CD4-positive, alpha-beta T cell treated with Interleukin-15 for 1 hour (primary cell): ENCODE measurements at places on chromosomes 7 and 10.

DNA sequence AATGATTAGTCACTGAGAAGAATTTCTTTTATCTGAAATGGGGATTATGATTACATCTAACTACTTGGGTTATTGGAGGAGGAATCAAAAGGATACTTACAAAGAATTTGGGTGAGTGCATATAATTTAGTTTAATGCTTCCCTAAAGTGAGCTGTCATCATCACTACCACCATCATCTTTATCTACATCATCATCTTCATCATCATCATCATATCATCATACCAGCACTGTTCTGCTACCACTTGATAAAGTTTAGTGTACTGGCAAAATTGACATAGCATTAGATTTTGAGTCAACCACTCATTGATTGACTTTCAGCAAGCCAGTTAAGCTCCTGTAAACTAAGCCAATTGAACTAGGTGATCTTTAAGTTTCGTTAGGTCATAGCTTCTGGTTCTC is 245.6 kb upstream of the DKK1 start:
- no peak for DNase-seq

DNA sequence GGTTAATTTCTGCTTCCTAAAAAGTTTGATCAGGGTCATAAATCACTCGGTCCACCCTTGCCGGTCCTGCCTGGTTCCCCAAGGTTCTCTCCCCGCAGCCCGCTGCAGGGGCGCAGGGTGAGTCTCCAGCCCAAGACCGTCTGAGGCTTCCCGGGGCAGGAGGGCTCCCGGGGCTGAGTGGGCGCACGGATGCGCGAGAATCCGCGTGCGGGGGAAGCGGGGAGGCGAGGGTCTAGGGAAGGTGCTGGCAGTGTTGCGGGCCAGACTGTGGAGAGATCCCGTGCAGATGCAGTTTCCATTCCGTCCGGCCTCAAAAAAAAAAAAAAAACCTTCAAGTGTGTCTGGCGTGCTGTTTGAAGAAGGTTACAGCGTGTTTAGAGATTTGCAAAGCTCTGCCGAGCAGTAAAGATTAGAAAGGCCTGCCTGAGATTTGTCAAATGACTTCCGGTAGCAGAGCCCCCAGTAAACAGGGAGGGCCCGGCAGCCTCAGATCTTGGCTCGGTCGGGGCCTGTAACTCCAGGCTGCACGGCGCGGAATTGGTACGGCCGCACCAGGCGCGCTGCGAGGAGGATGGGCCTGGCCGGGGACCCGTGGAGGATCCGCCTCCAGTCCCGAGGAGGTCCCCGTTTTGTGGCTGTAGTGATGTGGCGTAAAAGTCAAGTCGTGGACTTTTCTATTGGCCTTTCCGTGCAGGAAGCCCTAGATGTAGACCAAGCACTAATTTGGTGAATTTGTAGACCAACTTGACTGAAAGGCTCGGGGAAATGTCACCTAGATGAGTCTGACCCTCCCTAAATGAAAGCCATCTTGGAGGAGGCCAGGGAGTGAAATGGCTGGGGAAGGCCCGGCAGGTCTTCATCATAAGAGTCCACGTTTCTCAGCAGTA is 293.2 kb upstream of the NFE2L3 start:
- no peak for DNase-seq

- DNase-seq: no peak
Measured at GRCh38 chr7:97078023-97078969, 39.2 kb upstream of the SDHAF3 start.

- no peak for DNase-seq
Measured at GRCh38 chr7:3892157-3892556, 591.1 kb downstream of the SDK1 start.

- peak; percentile 5 for DNase-seq
Measured at GRCh38 chr7:1849351-1850041, 179.4 kb downstream of the ELFN1 start.

GRCh38 chr7:28298870-28299518 is 113.3 kb upstream of the CREB5 start:
- DNase-seq: no peak

DNA sequence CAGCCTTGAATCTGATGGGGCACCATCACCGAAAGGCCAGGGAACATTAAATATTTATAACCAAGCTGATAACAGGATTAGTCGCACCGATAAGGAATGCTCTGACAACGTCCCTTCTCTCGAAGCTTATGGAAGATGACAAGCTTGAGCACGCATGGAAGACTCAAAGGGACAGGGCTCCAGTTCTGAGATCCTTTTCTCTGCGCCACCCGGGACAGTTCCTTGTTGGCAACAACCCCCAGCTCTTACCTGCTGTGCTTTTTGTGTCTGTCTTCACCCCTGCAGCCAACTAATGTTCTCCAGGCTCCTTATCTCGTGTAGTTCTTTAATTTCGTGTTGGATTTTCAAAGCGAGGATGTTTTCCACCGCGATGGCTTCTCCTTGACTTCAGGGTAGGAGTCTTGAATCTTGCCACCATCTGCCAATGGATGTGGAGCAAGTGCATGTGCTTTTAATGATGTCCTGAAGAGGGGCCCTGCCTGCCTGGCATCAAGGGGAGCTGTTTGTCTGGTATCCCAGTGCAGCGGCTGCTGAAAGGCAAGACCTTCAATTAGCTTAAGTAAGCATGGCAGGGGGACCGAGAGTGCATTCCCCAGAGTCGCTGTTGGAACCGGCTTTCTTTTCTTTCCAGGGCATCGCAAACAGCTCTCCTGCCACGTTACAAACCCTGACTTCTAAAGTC is 354 bp upstream of the FERD3L start:
- no peak for DNase-seq

DNA sequence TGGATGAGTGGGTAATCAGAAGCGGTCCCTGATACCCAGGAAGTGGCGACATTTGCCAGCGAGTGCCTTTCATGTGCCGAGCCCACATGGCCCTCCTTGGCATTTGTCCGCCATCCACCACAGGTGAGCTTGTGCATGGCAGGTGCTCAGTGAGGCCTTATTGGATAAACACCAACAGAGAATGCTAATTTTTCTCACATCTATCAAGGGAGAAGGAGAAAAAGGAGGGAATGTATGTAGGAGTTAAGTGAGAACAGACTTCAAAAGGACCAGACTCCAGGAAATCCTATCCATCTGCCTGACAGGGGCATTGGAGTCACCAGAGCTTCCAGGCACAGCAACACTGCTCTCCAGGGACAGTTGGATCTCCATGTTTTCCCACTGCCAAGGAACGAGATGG is 143.5 kb upstream of the ZMIZ1 start:
- DNase-seq: no peak

GRCh38 chr10:79983286-79983909 is 34.5 kb upstream of the SFTPD start:
- no peak for DNase-seq

- DNase-seq: no peak
Measured at GRCh38 chr10:126157189-126157588, 231.1 kb downstream of the ADAM12 start.

DNA sequence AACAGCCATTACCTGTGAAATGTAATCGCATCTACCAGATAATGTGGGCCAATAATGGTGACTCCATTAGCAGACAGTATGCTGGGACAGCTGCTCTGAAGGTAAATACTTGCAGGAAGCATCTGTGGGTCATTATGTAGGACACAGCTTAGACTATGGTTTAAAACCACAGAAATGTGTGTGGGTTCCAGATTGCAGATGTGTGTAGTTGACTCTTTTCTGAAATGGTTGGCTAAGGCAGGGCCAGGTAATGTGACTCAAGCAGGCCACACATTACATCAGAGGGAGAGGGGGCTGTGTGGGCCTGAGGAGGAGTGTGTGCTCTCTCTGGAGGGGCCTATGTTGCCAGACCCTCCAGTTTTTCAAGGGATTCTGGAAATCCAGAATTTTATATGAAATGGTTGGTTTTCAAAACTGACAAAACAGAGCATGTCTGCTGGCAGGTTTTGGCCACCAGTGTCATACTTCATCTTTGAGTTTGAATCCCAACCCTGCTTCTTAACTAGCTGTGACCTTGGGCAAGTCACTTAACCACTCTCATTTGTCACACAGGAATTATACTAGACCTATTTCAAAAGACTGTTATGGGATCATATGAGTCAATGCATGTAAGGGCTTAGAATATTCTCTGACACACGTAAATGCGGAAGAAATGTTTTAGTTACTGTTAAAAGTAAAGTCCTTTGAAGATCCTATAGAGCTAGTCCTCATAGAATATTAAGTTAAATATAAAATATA is 64.5 kb downstream of the MCMBP start:
- no peak for DNase-seq

DNA sequence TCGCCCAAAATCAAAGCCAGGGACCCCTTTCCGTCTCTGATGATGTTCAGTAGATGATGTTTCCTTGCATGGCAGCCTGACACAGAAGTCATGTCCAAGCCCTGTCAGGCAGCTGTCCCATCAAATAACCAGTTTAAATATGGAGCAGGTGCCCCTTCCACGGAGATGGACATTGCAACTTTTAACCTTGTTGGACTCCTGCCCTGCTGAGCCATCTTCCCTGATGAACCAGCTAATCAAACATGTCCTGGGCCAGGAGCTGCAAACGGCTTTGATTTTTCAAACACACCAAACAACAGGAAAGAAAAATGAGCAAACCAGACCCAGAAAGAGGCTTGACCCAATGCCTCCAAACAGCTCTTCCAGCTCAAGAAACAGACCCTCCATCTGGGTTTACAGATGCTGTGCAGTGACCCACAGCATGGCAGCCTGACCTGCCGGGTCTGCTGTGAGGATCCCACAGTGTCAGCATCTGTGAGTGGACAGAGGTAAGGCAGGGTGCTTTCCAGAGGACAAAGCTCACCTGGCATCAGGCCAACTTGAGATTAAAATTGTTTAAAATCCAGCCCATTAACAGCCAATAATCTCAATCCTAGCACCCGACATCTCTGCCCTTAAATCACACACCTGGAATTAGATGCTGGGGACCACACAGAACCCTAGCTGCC is 372.6 kb downstream of the GRID1 start:
- no peak for DNase-seq

GRCh38 chr10:88157981-88158465 is 294.6 kb downstream of the PTEN start:
- no peak for DNase-seq

DNA sequence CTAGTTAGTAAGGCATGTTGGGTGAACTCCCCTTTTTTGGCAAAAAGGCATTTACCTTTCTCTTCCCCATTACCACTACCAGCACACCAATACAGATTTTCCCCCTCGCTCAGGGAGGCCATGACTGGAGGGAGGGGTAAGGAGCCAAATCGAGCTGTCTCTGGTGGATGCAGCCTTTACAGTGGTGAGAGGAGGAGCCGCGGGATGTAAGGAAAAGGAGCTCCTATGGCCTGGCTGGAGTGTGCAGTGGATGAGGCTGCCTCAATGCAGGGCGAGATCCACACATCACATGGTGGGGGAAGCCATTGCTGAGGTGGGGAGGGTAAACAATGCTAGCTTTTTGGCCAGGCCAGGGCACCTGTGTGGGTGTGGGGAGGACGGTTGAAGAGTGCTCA is 416.2 kb downstream of the EXOC4 start:
- DNase-seq: no peak
